ENCODE measurements at places on chromosomes 4 and X.

GRCh38 chrX:100407147-100407783, 2.8 kb downstream of the PCDH19 start:
- DNase-seq = no peak

DNA sequence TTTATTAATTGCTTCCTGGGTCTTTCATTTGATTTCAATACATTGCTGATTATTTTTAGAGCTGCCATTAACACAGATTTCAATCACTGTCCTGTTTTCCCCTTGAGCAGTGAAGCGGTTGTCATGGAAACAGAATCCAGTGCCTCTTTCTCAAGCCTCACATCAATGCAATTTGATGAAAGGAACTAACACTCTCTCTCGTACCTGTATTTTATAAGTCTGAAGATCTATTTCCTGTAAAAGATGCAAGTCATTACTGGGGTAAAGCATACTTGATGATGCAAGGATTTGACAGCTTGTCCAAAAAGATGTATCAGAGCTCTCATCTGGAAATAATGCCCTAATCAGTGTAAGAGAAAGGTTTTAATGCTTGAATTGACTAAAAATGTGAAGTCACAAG, 17.9 kb upstream of the GASK1B start:
- no peak for DNase-seq

GRCh38 chr4:92789741-92790140, 486.0 kb downstream of the GRID2 start:
- no peak for DNase-seq

- no peak for DNase-seq
These were observed 5.0 kb downstream of the GPC3 start for GRCh38 chrX:133980406-133980805.

DNA sequence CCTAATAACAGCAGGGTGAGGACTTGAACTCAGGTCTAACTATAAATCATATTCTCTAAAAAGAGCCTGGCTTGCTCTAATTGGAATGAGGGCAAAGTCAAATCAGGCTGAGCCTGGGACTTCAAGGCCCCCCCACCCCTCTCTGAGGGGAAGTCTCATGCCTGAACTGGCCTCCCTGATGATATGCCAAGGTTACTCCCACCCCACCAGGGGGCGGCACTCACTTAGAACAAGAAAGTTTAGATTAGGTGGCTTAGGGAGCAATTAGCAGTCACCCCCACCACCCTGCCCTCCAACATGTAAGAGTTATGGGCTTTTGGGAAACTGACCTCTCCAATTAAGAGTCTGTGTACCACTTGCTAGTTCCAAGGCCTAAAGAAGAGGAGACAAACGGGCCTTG, 2.7 kb downstream of the FOXO4 start:
- no peak for DNase-seq

- DNase-seq = no peak
These were observed 20.4 kb downstream of the ZNF157 start for GRCh38 chrX:47390780-47391179.

- DNase-seq = no peak
These were observed 34.6 kb upstream of the FGFR3 start for GRCh38 chr4:1758306-1759121.

DNA sequence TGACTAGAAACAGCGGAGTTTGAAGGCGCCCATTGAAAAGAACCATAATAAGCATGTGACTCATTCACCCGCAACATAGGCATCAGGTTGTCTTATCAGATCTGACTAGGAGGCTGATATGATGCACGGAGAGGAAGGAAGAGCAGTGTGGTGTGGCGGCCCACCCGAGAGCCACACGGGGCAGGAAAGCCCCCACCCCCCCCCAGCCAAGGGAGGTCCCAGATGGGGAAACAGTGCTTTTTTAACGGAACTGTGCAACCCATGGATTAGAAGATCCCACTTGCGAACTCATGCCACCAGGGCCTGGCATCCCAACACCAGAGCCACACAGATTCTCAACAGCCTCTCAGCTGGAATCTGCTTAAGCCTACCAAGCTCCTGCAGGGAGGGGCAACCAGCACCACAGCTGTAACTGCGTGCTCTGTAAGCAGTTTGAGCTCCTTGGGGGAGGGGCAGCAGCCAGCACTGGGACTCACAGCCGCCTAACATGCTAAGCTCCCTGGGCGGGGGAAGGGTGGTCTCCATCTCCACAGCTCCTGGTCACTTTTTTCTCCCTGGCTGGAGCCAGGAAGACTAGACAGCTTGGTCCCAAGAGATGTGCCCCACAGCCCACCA, 466.2 kb downstream of the PDGFC start:
- DNase-seq = no peak

- DNase-seq = no peak
These were observed 87.2 kb downstream of the MAOA start for GRCh38 chrX:43743100-43743822.

DNA sequence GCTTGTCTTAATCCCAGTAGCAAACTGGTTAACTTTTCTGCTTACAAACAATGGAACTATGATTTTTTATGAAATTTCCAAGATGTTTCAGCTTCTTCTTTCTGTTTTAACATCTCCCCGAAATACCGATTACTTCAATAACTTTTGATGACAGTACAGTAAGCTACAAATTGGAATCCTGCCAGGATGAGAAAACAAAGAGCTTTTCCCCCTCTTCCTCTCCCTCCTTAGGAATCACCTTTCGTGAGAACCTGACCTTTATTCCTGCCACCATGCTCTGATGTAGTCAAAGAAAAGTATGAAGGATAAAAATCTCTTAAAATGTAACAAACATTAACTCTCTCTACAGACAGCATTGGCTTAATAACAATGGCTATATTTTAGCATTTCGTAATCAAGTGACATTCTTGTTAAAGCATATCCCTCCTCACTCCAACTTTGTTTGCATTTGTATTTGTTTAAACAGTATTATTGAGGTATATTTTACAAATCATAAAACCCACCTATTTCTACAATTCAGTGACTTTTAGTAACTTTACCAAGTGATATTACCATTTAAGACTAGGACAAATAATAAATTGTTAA, 148.7 kb upstream of the NAP1L5 start:
- no peak for DNase-seq

- no peak for DNase-seq
These were observed 52.2 kb upstream of the ADRA2C start for GRCh38 chr4:3713817-3714641.

- DNase-seq = no peak
These were observed 418.4 kb downstream of the GASK1B start for GRCh38 chr4:157754410-157754809.

DNA sequence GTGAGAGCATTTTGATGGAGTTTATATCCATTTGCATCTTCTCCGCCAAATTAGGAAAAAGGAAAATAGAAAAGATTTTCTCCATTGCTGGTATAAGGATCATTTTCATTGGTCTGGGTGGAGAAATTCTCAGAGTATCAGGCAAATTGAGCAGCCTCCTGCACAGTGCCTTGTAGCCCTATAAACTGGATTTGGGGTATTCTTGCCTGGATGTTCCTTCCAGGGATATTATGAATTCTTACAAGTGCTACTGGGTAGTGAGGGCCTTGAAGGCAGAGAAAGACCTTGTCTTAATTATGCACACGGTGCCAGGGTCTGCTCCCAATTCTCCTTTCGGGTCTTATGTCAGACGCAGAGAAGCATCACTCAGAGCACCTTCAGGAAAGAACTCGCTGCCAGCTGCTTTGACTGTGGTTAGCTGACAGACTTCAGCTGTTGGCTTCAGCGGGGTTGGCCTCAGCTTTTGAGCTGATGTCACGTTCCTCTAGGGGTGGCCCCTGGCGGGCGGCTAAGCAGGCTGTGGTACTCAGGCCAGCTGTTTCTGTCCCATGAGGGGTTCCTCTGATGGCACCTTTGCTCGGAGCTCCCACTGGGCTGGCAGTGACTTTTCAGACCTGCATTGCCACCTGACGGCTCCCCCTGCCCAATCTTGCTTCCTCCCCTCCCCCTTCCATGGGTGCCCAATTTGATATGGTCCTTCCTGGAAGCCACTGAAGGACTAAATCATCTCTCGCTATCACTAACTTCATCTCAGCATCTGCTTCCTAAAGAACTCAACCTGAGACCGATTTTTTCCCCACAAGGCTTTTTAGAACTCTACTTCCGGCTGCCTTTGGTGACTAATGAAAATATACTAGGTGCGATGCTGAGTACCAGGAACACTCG, 519.5 kb downstream of the BCOR start:
- no peak for DNase-seq

- no peak for DNase-seq
These were observed 109.9 kb upstream of the DUSP21 start for GRCh38 chrX:44733931-44734330.

- DNase-seq = no peak
These were observed 37.0 kb downstream of the SPRY1 start for GRCh38 chr4:123433573-123433972.

- DNase-seq = no peak
These were observed 11.8 kb upstream of the ZNF630 start for GRCh38 chrX:48083212-48083611.

DNA sequence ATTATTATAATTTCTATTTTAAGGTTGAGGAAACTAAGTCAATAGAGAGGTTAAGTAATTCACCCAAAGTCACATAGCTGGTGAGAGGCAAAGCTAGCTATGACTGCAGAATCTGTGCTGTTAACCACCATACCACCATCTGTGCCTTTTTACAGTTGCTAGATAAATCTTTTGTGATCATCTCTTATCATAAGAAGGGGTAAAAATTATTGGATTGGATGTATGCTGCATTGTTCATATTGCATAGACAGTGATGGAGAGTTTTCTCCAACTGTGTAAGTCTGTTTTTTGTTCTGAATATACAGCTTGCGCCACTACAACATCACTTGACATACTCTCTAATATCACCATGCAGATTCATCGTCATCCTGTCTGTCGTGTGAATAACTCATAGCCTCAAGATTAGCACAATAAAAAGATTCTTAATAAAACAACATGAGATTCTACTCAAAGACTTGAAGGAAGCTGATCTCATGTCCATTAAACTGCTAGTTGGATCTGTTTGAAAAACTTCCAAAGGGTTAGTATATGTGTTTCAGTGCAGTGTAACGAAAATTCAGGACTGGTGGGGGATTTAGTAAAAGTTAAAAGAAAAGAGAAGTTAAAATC, 495.9 kb downstream of the SPRY1 start:
- DNase-seq = no peak

DNA sequence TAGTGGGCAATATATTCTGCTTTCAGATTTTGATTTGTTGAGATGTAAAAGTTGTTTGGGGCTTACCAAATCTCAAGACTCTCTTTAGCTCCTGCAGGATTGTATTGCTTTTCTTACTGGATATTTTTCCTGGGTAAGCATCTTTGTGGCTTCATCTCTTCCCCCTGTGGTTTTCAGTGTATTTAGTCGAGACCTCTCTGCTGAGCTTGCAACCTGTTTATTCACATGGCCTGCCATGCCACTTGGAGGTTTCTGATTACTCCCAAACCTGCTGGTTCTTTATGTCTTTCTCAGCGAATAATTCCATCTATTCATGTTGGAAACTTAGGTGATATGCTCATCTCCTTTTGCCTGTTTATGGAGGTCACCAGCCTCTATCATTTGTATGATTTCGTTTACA, 10.9 kb downstream of the CCNG2 start:
- DNase-seq = no peak

Measured in amniotic stem cell (primary cell).